Naive thymus-derived CD4-positive, alpha-beta T cell (primary cell): ENCODE measurements at places on chromosomes 1 and 21. TPM values are rescaled to one million over a fixed set of nuclear protein-coding genes. Genes with fewer than 3 reads are reported as not detected.

GRCh38 chr1:19418503-19418971 is 66.8 kb downstream of the CAPZB start:
- H3K4me3 ChIP-seq, result no peak overlapping the region
- H3K27ac ChIP-seq, result no peak overlapping the region
- no peaks in the 10 kb centered on the region for H3K27me3 ChIP-seq
- H3K36me3 ChIP-seq, result peaks cover 13% of the 10 kb centered on the region

- no peaks in the 10 kb centered on the region for H3K4me1 ChIP-seq
- no peaks in the 10 kb centered on the region for H3K36me3 ChIP-seq
- DNase-seq, result no peak
- H3K27me3 ChIP-seq, result no peaks in the 10 kb centered on the region
- H3K4me3 ChIP-seq, result no peak overlapping the region
Measured at GRCh38 chr21:36396971-36397370, 11.8 kb downstream of the CHAF1B start.

DNA sequence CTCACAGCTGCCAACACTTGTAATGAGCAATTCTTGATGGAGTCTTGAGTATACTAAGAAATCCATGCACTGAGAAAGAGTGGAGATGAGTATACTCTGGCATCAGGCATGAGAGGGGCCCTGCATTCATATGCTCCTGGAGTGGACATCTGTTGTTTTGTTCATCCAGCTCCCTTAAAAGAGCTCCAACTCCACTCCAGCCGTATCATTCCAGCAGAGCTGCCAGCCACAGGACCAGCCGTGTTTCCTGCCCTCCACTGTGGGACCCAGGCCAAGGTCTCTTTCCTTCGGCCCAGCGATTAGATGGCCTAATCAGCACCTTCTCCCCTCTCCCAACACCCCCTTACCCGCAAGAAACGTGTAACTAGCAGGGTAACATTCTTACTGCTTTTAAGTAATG is 144.5 kb downstream of the OMA1 start:
- H3K27ac ChIP-seq, result no peak overlapping the region
- H3K27me3 ChIP-seq, result no peaks in the 10 kb centered on the region
- H3K4me1 ChIP-seq, result no peaks in the 10 kb centered on the region
- no peak for DNase-seq
- no peaks in the 10 kb centered on the region for H3K36me3 ChIP-seq
- H3K4me3 ChIP-seq, result no peak overlapping the region

DNA sequence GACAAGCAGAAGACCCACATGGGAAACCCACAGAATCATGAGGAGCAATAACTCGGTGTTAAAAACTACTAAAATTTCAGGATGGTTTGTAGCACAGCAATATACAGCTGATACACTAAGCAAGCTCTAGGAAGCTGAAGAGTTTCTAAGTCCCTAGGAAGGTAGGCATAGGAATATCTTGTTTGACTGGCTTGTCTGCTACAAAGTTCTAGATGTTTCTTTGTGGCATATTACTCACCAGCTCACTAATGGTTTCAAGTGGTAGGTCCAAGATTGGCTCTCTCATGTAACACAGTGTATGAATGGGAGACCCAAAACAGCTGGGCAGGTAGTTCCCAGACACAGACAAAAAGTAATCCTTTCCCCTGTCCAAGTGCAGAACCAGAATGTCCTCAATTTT is 13.3 kb upstream of the MTF1 start:
- H3K27me3 ChIP-seq, result no peaks in the 10 kb centered on the region
- no peak for DNase-seq
- H3K4me3 ChIP-seq, result no peak overlapping the region
- no peaks in the 10 kb centered on the region for H3K4me1 ChIP-seq

- H3K4me3 ChIP-seq, result no peak overlapping the region
- no peaks in the 10 kb centered on the region for H3K27me3 ChIP-seq
- H3K36me3 ChIP-seq, result no peaks in the 10 kb centered on the region
- DNase-seq, result no peak
- H3K27ac ChIP-seq, result no peak overlapping the region
Measured at GRCh38 chr1:244941121-244941520, 76.8 kb upstream of the HNRNPU start.

DNA sequence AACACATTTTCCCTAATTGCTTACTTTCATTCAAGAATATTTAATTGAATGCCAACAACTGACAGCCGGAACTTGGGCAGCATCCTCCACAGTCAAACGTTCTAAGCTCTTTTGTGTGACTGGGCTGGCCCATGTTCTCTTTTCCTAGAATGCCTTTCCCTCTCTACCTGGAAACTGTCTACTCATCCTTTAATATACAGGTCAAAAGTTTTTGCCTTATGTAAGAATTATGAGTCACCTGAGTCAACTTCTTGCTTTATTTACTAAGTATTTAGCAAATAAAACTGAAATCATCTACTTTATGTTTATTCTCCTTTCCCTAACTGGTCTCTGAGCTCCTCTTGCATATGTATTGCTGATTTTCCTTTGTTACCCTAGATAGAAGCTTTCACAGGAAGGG is 172.2 kb downstream of the CHRM3 start:
- H3K4me3 ChIP-seq, result no peak overlapping the region
- H3K27ac ChIP-seq, result no peak overlapping the region
- no peaks in the 10 kb centered on the region for H3K4me1 ChIP-seq
- no peak for DNase-seq
- no peaks in the 10 kb centered on the region for H3K27me3 ChIP-seq
- H3K36me3 ChIP-seq, result no peaks in the 10 kb centered on the region

RAB25 gene
- total RNA-seq, result 2.7 TPM

DLGAP3 gene
- 0.28 and 0.29 TPM in 2 replicates for total RNA-seq

DNA sequence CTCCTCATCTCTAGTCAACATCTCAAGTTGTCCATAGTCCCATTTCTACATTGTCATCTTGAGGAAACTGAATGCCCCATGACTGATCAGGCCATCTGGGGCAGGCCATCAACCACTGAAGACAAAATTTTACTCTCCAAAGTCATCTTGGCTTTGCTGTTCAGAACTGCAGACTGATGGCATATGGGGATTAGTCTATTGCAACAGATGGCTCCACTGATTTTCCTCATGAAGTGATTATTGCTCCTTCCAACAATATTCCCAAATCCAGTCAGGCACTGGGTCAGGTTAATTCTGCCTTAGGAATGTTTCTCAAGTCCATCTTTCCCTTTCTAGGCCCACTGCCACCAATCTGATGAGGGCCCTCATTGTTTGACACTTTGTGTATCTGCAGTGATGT is 101.7 kb downstream of the ESRRG start:
- H3K27me3 ChIP-seq, result no peaks in the 10 kb centered on the region
- H3K27ac ChIP-seq, result no peak overlapping the region
- no peaks in the 10 kb centered on the region for H3K36me3 ChIP-seq
- no peak overlapping the region for H3K4me3 ChIP-seq
- no peaks in the 10 kb centered on the region for H3K4me1 ChIP-seq

- H3K27ac ChIP-seq, result no peak overlapping the region
- H3K36me3 ChIP-seq, result no peaks in the 10 kb centered on the region
Measured at GRCh38 chr1:184838504-184838951, 83.9 kb upstream of the EDEM3 start.

DNA sequence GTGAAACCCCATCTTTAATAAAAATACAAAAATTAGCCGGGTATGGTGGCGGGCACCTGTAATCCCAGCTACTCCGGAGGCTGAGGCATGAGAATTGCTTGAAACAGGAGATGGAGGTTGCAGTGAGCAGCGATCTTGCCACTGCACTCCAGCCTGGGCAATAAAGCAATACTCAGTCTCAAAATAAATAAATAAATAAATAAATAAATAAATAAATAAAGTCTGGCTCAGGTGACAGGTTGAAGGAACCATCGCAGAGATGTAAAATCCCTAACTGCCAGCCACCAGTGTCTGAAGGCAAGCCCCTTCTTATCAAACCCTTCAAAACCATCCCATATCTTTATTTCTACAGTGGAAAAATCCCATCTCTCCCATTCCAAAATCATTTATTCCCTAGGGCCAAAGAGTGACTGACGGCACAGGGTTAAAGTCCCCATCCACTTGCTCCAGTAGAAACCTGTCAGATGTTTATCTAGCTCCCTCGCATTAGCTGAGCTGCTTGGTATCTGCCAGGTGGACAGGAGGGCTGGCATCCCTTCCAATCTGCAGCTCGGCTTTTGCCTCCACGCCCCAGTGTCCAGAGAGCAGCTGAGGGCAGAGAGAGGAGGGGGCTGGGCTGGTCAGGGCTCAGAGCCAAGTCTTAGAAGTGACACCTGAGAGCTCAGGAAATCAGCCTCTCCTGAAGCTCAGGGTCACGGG is 5.0 kb downstream of the CSRP1 start:
- no peaks in the 10 kb centered on the region for H3K27me3 ChIP-seq
- H3K27ac ChIP-seq, result no peak overlapping the region
- no peaks in the 10 kb centered on the region for H3K36me3 ChIP-seq
- H3K4me1 ChIP-seq, result peaks cover 10% of the 10 kb centered on the region
- no peak overlapping the region for H3K4me3 ChIP-seq
- DNase-seq, result no peak

DNA sequence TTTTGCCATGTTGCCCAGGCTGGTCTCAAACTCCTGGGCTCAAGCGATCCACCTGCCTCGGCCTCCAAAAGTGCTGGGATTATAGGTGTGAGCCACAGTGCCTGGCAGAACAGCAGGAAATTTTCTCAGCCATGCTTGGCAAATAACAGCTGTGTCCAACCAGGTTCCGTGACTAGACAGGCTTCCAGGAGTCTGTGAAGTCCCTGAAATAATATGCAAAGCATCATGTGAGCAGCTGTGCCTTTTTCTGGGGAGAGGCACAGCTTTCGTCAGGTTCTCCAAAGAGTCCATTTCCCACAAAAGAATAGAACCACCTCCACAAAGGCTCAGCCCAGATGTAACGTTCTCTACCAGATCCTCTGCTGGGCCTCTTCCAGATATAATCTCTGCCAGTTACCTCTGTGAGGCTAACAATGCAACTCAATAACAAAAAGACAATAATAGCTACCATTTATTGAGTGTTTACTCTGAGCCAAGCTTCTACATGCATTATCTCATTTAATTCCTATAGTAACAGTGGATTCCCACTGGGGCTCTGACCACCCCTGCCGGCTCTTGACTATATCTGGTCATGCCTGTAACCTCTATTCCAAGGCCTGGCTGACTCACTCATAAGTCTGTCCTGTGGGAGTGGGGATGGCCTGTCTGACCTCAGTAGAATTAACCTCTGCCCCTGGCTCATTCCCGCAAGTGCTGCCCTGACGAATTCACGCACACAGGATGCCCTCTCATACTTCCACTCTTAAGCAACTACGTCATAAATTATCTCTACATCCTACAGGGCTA is 4.0 kb upstream of the NKAIN1 start:
- H3K36me3 ChIP-seq, result no peaks in the 10 kb centered on the region
- no peaks in the 10 kb centered on the region for H3K27me3 ChIP-seq
- no peaks in the 10 kb centered on the region for H3K4me1 ChIP-seq
- DNase-seq, result no peak
- no peak overlapping the region for H3K27ac ChIP-seq

CDK18 gene
- total RNA-seq, result 0.85 and 0.94 TPM in 2 replicates

S100A1 gene
- not detected for total RNA-seq

DNA sequence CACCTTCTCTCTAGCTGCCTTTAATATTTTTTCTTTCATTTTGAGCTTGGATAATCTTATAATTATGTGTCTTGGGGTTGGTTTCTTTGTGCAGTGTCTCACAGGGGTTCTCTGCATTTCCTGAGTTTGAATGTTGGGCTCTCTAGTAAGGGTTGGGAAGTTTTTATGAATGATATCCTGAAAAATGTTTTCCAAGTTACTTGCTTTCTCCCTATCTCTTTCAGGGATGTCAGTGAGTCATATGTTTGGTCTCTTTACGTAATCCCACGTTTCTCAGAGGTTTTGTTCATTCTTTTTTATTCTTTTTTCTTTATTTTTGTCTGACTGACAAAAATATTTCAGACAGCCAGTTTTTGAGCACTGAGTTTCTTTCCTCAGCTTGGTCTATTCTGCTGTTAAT is 55.4 kb upstream of the CCDC190 start:
- H3K36me3 ChIP-seq, result no peaks in the 10 kb centered on the region
- no peak overlapping the region for H3K27ac ChIP-seq
- DNase-seq, result no peak
- no peak overlapping the region for H3K4me3 ChIP-seq
- H3K4me1 ChIP-seq, result no peaks in the 10 kb centered on the region

ZNF683 gene
- 0.22 TPM for total RNA-seq

- DNase-seq, result peak; percentile 52
- H3K36me3 ChIP-seq, result no peaks in the 10 kb centered on the region
- no peak overlapping the region for H3K27ac ChIP-seq
- H3K27me3 ChIP-seq, result no peaks in the 10 kb centered on the region
- H3K4me3 ChIP-seq, result no peak overlapping the region
- no peaks in the 10 kb centered on the region for H3K4me1 ChIP-seq
Measured at GRCh38 chr1:15304708-15305467, 57.9 kb downstream of the FHAD1 start.

GRCh38 chr1:34859446-34860200 is at the start of gene SMIM12:
TSS of gene SMIM12 (minus strand) at chr1:34859749. CDS start at chr1:34855977, 3,772 bp downstream.
- H3K27ac ChIP-seq, result peak within 1 kb of the TSS; percentile 93
- H3K4me3 ChIP-seq, result peak within 1 kb of the TSS; percentile 72
- H3K4me1 ChIP-seq, result peaks cover 43% of the 10 kb centered on the region
- no peaks in the 10 kb centered on the region for H3K27me3 ChIP-seq

GRCh38 chr1:245762396-245762910 is 607.7 kb downstream of the KIF26B start:
- no peaks in the 10 kb centered on the region for H3K4me1 ChIP-seq
- H3K36me3 ChIP-seq, result no peaks in the 10 kb centered on the region
- no peak for DNase-seq
- no peak overlapping the region for H3K4me3 ChIP-seq
- no peaks in the 10 kb centered on the region for H3K27me3 ChIP-seq

DNA sequence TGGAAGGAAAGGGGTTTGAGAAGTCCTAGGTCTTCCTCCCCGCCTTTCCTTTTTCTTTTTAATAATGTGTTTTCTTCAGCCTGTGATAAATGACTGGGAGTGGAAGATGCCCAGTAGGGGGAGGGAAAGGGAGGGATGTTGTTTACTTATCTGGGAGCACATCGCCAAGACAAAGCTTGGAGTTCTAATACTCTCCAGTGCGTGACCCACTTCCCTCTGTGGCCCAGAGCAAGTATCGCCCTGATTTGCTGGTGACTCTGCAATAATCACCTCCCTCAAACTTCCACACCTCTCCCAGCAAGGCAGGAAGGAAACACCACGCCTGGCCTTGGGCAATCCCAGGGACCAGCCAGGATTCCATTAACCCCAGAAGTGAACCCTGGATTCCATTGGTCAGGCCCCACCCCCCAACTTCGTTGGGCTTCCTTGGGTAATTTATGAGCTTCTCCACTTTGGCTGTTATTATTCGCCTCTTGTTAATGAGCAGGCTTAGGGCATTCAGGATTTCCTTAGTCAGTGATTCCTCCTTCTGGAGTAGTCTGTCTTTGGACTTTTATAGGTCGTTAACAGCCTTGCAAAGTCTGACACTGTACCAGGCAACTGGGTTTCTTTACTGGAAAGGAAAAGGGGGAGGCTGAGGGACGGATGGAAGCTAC is 24.3 kb upstream of the GRHL3 start:
- H3K4me3 ChIP-seq, result no peak overlapping the region
- no peak for DNase-seq
- no peaks in the 10 kb centered on the region for H3K4me1 ChIP-seq

- no peaks in the 10 kb centered on the region for H3K4me1 ChIP-seq
- no peak for DNase-seq
- no peaks in the 10 kb centered on the region for H3K36me3 ChIP-seq
- no peaks in the 10 kb centered on the region for H3K27me3 ChIP-seq
- H3K27ac ChIP-seq, result no peak overlapping the region
- H3K4me3 ChIP-seq, result no peak overlapping the region
Measured at GRCh38 chr1:210711825-210712612, 383.3 kb downstream of the HHAT start.

GRCh38 chr1:47709872-47710231 is 272.0 kb downstream of the FOXD2 start:
- H3K27me3 ChIP-seq, result peaks cover 20% of the 10 kb centered on the region
- no peak for DNase-seq
- peak overlapping the region; percentile 20 for H3K4me3 ChIP-seq
- H3K36me3 ChIP-seq, result no peaks in the 10 kb centered on the region
- H3K27ac ChIP-seq, result no peak overlapping the region

CREG1 gene
- total RNA-seq, result 10.6 and 10.7 TPM in 2 replicates

KRTAP21-1 gene
- not detected for total RNA-seq
